ENCODE measurements at places on chromosomes 6 and 20. TPM values are rescaled to one million over a fixed set of nuclear protein-coding genes. Genes with fewer than 3 reads are reported as not detected.

DNA sequence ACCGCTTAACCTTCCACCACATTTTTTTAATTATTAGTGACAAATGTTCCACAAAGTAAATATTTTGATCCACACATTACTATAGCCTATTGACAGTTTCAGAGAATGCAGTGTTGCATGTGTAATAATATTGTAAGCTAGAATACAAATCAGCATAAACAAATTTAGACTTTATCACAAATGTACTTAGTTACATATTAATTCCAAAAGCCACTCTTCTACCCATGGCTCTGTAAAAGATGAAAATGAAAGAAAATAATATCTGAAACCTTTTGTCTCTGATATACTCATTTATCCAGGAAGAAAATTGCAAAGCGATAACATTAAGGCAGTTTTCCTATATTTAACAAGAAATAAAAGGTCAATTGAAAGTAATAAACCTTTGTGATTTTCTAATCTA, 954.0 kb upstream of the MAN1A1 start:
- DNase-seq, result no peak

TGM3 gene
- 0.08 TPM for total RNA-seq

DNA sequence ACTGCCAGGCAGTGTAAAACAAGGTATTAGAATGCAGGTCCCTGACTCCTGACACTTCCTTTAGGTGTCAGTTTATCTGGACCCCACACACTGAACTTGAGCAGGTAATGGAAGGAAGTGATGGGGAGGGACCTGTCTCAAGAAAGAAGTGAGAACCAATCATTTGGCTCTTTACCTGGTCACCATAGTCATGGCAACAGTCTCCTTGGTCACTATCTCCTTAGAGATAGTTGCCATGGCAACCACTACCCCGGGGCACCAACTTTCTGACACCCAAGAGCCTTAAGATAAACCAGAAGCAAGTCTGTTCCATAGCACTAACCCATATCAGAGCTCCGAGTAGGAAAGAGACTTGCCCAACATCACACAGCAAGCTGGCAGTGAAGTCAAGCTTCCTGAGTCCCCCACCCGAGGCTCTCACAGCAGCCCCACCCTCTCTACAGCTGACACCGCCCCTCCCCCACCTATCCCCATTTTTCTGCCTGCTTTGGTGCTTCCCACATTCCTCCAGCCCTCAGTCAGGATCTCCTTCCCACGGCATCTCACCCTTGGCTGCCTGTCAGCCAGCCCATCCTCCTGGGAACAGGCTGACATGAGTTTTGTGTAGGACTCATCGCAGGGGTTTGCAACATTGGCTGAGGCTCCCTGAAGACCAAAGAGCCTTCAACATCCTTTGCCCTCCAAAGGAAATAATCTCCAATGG, 16.3 kb upstream of the HM13 start:
- peak; percentile 86 for DNase-seq

POLH gene
- 30.6 TPM for total RNA-seq

PTGIS gene
- total RNA-seq, result 1,011 TPM

DNA sequence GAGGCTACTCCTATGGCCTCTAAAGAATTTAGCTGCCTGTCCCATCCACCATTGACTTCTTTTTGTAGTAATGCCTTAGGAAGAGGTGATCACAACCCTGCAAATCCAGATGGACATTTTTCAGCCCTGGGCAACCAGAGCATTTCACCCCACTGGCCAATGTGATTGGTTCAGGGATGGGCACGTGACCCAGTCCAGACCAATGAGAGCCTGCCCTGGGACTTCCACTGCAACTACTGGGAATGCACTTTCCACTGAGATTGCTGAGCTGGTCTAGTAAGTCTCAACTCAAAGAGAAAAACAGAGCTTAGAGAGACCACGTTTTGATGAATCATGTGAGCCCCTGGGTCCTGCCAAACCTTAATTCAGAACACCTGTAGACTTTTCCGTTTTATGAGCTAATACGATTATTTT, 8.9 kb upstream of the UBE2V1 start:
- peak; percentile 80 for DNase-seq

GRCh38 chr6:57298741-57299140, 18.7 kb upstream of the PRIM2 start:
- no peak for DNase-seq

DNA sequence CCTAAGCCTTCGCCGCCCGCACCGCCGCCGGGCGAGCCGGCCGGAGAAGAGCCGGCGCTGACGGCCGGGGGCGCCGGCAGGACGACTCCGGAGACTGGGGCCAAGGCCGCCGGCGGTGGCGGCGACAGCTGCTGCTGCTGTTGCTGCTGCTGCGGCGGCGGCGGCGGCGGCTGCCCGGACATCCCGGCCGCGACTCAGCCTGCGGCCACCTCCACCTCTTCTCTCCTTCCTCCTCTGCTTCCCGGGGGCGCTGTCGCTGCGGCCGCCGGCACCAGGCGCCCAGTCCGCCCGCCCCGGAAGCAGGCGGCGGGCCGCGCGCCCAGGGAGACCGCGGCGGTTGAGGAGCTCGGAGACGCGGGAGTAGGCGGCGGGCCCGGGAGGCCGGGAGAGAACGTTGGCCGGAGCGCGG, 307 bp downstream of the RANBP9 start:
- DNase-seq, result no peak

GRCh38 chr20:32314768-32315167, 37.3 kb downstream of the KIF3B start:
- no peak for DNase-seq

GRCh38 chr20:24773751-24774201, 175.3 kb upstream of the CST7 start:
- peak; percentile 75 for DNase-seq

DNA sequence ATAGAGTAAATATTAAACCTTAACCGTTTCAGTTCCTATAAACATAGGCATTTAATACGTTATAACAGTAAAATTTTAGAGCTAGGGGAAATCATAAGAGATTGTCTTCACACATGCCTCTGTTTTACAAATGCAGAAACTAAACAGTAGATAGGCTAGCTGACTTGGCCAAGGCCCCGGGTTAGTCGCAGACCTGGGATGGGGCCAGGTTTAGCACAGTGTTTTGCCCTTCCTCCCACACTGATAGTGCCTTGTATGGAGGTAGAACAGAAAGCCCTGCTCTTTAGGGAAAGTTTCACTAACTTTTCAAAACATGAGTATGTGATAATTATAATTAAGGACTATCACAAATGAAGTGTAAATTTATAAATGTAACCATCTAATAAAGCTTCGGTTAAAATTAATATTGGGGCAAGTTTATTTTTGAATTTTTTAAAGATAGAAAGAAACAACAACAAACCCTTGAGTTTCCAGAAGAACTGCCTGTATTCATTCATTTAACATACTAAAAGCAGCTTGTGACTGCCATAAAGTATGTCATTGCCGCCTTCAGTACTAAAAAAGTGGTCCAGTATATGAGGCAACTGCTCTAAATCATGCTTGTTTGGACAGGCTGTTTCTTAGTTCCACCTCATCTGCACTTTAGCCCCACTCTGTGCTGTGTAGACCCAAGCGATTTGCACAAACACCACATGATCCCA, 62.5 kb upstream of the LOC128125822 start:
- peak; percentile 73 for DNase-seq

BCAS4 gene
- total RNA-seq, result 2.7 TPM

ARMC12 gene
- total RNA-seq, result 0.45 TPM

SDCBP2 gene
- 2.3 TPM for total RNA-seq

GRCh38 chr6:157403686-157404051, 22.7 kb downstream of the ZDHHC14 start:
- DNase-seq, result no peak

DNA sequence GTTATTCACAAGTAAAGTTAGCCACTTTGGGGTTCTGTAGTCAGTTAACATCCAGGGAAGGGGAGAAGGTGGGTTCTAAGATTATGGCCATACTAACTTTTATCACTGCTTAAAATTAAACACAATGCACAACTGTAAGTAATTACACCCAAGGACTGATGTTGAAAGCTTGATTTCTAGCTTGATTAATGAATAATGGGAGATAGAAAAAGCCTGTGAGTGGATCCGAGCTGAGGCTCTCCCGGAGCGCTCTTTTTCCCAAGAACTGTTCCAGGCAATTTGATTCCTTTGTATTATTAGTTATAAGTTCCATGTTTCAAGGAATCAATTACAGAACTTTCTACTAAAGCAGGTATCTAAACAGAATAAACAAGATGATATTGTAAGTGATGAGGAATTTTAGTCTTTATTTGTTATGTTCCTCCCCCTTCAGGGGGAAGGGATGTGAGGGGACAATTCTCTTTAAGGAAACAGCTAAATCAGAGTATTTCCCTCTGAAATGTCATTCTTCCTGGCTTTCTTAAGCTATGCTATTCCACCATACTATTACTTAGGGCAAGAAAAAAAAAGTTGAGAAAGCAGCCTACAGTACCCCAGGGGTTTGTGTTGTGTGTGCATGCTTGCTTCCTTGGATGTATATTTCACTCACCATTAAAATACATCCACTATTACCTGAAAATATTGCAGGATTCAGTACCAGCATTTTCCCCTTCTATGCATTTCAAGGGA, 3.8 kb downstream of the TSHZ2 start:
- DNase-seq, result no peak

GRCh38 chr20:53343448-53343847, 250.2 kb downstream of the ZNF217 start:
- no peak for DNase-seq

GRCh38 chr6:35253249-35253648, 6.3 kb upstream of the ZNF76 start:
- no peak for DNase-seq

DNA sequence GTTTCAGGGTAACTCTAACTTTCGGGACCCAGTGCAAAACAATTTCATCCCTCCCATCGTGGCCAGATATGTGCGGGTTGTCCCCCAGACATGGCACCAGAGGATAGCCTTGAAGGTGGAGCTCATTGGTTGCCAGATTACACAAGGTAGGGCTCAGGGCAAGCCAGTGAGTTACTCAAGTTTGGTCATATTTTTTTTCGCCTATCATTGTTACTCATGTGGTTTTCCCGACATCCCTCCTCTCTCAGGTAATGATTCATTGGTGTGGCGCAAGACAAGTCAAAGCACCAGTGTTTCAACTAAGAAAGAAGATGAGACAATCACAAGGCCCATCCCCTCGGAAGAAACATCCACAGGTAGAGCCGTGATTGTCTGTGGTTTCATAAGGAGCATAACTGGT, 58.2 kb downstream of the DCBLD1 start:
- no peak for DNase-seq

DNA sequence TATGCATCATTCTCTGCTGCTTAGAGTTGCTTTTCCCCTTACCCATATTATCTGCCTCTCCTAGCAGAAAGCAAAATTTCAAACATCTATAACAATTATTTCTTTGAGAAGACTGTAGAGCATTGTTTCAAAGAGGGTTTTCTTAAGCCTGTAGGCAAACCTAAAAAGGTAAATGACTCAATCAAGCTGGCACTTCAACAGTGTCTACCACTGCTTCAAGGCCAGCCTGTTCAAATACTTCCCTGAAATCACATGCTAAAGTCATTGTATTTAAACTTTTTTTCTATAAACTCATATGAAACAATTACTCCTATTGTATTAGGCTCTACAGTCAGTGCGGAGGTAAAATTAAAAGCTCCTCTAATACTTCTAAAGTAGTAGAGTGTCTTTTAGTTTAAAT, 87.1 kb downstream of the OGFRL1 start:
- DNase-seq, result peak; percentile 61

DNA sequence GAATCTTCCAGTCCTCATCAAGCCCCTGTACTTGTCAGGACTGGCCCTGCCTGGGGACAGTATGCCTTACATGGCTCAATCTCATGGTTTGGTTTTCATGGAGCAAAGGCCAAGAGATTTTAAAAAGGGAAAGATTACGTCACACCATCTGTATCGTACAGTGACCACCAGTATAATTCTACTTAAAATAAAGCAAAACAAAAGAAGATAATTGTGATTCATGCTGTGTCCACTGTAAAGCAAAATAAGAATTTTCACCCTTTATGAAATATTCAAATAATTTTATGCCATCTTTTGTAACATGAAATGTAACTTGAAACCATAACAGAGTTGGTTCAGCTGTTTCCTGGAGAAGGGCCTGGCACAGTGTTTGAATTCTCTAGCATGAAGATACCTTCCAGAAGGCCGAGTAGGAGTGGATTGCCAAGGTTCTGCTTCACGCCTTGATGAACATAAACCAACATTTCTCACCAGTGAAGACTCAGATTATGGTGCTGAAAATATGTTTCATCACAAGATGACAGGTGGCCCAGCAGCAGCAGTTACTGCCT, 486.5 kb downstream of the RFPL4B start:
- DNase-seq, result peak; percentile 36

DNA sequence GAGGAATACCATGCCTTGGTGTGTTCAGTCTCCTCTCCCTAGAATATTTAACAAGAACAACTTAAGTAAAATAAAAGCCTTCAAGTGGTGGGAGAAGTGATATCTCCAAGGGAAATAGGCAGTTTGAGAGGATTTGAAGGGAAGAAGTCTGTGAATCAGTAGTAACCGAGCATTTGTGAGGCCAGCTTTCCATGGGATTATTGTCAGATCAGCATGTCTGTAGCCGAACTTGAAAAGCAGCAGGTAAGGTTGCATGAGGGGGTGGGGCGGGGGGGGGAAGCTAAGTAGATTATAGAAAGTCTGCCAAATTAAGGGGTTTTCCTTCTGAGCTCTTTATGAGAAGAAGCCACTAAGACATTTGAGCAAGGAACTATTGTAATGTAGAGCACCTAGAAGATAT, 92.6 kb downstream of the GRIK2 start:
- no peak for DNase-seq

GRCh38 chr20:61875221-61875885, 190.3 kb downstream of the TAF4 start:
- DNase-seq, result no peak

HLA-F gene
- 1.1 TPM for total RNA-seq

DNA sequence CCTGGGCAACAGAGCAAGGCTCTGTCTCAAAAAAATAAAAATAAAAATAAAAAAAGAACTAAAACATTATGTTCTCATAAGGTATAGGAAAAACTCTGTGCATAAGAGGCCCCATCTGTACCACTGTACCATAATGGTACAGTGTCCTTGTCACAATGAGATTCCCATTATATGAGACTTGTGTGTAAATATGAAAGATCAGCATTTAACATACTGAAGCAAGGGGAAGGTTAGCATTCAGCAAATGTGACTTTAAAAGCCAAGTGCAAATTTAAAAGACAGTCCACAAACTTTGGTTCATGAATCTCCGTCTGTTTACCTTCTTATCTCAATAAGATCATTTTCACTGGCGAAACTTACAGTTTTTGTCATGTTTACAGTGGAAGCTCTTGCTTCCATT, 16.2 kb downstream of the DSP start:
- no peak for DNase-seq

- DNase-seq, result no peak
Observed at GRCh38 chr6:20640181-20640580, 105.9 kb downstream of the CDKAL1 start.
